ENCODE measurements at places on chromosomes 1 and 21.

DNA sequence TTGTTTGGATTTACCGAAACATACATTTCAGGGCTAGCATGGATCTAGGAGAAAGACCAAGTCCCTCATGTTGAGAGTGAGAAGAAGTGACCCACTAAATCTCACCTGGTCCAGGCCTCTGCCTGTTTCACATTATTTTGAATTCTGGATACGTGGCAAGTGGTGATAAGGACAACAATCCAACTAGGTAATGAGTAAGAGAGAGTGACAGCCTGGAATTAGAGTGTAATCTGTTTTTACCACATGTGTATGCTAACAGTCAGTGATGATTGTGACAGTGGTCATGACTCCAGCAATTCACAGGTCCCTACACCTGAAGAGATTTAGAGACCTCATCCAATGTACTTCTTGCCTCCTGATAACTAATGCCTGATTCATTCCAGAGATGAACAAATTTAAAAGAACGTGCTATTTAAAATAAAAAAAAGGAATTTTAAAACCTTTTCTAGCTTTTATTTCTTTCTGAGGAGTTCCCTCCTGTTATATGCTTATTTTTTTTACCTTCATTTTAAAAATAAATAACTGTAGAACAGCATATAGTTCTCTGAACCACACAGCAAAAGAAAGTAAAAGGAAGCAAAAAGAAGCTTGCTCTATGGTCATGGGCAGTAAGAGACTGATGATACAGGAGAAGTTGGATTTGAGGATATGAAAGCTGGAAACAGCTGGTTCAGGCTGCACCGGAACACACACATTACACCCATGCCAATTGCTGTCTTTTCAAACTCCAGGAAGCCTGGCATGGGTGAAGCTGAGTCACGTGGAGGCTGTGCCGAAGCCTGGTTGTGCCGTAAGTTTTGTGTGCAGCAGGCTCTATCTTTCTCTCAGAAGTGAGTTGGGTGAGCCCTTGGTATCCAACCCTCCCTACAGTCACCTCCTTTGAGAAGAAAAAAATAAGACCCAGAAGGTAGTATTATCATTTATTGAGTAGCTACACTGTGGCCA lies 14.7 kb downstream of the C1orf116 start:
- DNase-seq = peak; percentile 32

DNA sequence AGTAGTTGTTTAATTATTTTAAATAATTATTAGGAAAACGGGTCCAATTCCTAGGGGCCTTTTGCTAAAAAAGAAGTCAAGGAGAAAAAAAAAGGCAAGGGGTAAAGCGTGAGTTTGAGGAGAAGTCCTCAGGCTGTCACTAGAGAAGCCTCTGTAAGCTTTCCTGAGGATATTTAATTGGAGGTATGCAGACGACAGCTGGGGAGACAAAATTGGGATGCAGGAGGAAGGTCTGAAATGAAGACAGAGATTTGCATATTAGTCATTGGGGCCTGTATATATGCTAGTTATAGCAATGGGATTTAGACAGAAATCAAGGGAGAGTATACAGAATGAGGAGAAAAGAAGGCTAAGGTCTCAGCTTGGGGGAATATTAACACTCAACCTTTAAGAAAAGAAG lies 8.6 kb downstream of the ATP6V1G3 start:
- no peak for DNase-seq

- DNase-seq = no peak
These were observed 99.7 kb downstream of the GLIS1 start for GRCh38 chr1:53639251-53639763.

- DNase-seq = no peak
These were observed 5.5 kb downstream of the OR2C3 start for GRCh38 chr1:247530785-247531184.
